KBM-7 (cell line): ENCODE measurements at places on chromosomes 12 and 14.
A peak's percentile ranks its signal among the peaks of the same experiment; 100 is the strongest.

GRCh38 chr12:127930122-127930521 lies 336.8 kb upstream of the TMEM132C start:
- no peak for DNase-seq

DNA sequence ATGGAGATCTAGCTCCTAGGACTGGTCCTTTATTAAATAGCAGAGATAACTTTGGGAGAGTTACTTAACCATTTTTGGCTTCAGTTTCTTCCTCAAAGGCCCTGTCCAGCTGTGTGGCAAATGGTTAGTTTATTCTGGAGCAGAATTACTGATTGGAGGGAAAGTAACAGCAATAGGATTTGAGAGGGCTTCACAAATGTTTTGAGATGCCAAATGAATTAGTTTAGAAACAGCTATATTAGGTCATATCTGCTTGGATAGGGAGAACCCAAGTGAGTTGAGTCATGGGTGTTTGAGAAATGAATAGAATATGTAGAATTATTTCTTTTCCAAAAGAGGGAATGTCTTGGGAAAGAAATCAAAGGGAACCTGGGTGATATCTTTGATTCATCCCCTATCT lies 17.5 kb downstream of the RASSF3 start:
- no peak for DNase-seq

DNA sequence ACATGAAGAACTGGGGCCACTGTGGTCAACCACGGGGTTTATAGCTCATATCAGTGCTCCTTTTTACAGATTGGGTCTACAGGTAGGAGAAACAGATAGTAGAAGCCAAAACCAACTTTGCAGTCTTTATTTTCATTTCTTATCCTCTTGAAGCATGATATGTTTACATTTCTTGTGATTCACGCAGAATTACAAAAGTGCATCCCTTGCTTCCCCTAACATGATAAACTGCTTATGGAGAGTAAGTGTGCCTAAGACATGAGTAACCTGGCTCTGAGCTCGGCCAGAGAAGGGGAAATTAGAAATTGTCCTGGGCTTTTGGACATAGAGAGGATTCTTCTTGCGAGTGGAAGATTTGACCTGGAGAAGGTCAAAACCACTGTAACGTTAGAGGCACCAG lies 18.4 kb downstream of the PWP1 start:
- no peak for DNase-seq

DNA sequence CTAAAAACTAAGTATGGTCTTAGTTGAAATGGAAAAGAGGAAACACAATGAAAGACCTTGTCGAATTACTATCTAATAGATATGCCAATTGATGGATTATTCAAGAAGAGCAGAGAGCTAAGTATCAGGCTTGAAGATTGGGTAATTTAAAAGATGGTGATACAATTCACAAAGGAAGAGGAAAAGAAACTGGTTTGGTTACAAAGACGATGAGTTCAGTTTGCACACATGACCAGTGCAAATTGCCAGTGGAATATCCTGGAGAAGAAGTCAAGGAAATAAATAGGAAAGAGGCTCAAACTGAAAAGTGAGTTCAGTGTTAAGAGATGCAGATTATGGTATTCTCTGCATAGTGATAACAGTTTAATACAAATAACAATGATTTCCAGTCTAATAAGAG lies 2.5 kb upstream of the RAP1B start:
- no peak for DNase-seq

DNA sequence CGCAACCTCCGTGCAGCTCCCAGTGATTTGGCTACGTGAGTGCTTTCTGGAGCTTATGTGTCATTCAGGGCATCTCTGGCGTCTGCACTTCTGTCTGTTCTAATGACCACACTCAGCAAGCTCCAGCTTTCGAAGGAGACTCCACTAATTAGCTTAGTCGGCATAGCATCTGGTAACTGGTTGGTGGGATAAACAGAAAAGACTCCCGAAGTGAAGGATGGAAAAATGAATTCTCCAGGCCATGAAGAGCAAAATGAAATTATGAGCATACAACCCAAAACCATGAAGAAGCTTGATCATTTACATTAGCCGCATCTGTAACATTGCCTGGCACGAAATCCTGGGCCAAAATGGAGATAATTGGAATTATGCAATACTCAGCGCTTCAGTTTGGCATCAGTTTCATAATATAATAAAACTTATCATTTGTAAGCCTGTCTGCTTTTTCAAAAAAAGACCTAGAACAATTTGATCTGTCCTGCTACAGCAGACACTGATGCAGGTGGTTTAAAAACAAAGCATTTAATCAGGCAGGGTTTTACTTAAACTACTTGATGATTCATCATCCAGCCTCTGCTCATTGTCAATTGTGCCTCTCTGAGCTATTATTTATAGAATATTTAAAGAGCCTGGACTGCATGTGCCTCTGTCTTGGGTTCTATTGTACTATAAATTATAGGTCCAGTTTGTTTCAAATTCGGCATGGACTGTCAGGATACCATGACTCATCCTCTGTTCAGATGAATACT lies 87.4 kb downstream of the SYT1 start:
- DNase-seq = no peak

- peak; percentile 96 for DNase-seq
Measured at GRCh38 chr12:123743002-123743401, 19.1 kb upstream of the DNAH10 start.

GRCh38 chr12:44369998-44370397 lies 506.1 kb downstream of the NELL2 start:
- no peak for DNase-seq

DNA sequence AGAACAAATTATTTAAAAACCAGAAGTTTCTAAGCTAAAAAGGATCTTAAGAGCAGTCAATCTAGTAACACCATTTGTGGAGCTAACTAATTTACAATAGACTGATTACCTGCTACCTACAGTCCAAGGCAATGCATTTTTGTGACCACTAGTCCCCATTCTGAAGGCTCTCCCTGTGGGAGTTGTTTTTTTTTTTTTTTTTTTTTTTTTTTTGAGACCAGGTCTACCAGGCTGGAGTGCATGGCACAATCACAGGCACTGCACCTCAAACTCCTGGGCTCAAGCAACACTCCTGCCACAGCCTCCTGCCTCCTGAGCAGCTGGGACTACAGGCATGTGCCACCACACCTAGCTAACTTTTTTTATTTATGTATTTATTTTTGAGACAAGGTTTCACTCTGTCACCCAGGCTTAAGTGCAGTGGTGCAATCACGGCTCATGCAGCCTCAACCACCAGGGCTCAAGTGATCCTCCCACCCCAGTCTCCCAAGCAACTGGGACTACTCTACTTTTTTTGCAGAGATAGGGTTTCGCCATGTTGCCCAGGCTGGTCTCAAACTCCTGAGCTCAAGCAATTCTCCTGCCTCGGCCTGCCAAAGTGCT lies 3.9 kb downstream of the GNPTAB start:
- DNase-seq = peak; percentile 50

DNA sequence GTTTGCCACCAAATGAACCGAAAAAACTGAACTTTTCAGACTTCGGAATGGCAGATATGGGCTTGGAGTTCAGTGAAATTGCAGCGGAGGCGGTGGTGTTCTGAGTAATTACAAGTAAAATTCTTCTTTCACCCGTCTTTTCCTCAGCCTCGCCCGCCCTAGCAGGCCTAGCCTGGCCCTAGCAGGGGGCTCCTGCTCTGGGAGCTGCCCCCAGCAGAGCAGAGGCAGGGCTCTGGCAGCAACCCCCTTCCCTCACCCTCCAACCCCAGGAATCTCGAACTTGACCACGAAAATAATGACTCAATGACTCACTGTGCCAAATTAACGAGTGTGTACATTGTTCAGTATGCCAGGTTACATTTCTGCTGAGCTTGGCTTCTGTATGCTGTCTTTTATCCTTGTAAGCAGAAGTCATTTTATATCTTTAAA lies 1.1 kb downstream of the PAPLN start:
- no peak for DNase-seq

DNA sequence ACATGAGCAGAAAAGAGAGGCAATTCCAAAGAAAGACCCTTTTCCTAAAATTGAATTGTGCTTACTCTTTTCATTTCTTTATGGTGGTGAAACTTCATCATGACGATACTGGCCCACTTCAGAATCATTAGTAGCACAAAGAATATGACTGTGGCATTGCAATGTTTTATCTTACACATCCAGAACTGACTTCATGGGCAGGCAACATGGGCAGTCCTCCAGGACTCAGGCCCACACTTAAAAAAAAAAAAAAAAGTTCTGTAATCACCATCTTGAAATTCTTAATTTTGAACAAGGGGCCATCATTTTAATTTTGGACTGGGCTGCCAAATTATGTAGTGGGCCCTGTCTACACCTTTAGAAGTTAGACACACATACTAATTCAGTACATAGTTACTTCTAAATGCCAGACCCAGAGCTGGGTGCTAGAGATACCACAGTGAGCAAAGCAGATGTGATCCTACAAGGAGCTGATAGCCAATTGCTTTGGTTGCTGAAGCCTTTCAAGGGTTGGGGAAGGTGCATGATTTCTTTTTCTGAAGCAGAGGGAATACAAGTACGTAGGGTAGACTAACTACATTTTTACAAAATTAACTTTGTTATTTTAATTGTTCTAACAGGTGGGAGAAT lies 35.2 kb downstream of the HELB start:
- DNase-seq = no peak

DNA sequence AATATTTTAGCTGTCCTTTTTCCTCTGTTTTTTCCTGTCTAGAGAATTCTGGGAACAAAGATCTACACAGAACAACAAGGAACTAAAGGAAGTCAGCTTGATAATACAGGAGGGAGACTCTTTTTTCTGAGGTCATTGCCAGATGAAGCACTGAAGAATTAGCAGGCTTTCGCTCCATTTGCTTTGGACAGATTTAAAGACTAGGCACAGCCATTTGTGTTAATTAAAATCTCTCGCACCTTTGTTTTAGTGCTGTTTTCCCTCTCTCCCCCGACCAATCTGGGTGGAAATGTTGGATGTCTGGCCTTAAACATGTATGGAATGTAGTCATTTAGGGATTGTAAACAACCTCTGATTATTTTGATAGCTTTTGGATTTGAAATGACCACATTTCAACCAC lies 9.6 kb upstream of the GPHN start:
- no peak for DNase-seq

DNA sequence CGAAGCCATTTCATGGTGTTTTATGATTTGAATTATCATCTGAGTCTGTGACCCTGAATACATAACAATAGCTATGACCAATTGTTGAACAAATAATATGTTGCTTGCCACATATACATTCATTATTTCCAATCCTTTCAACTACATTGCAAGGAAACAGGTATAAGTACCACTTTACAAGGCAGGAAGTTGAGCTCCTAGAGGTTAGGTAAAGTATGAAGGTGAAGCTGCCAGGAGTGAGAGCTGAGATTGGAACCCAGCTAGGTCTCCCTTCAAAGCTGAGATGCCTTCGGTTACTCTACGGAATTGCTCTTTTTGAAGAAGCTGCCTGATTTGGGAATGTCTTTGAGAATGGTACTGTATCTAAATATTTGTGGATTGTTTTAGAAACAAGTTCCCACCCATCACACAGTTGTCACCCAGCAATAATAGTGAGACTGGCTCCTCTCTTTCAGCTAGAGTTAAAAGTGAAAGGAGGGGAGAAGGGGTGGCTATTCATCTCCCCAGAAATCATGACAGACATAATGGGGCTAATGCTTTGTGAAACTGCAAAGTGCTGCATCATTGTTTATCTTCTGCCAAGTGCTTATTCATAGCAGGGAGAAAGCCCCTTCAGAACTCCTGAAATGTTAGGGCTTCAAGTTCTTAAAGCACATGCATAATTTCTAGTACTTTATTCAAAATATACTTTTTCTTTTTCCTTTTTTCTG lies 75.9 kb upstream of the AMIGO2 start:
- no peak for DNase-seq

GRCh38 chr12:81174664-81175063 lies 96.8 kb downstream of the ACSS3 start:
- no peak for DNase-seq

GRCh38 chr12:55707841-55708694 lies at the start of gene ITGA7:
ITGA7 (minus strand) TSS chr12:55707904; CDS start chr12:55707682, 222 bp downstream.
- DNase-seq = peak; percentile 34

DNA sequence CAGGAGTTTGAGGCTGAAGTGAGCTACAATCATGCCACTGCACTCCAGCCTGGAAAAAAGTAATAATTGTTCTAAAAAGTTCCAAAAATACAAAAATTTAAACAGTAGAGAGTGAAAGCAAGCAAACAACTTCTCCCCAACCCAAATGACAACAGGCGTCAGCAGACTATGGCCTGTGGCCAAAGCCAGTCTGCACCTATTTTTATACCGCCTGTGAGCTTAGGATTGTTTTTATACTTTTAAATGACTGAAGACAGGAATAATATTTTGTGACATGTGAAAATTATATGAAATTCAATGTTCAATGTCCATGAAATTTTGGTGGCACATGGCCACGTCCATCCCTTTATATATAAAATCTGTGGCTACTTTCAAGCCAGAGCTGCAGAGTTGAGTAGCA lies 48.2 kb upstream of the TMCC3 start:
- no peak for DNase-seq

DNA sequence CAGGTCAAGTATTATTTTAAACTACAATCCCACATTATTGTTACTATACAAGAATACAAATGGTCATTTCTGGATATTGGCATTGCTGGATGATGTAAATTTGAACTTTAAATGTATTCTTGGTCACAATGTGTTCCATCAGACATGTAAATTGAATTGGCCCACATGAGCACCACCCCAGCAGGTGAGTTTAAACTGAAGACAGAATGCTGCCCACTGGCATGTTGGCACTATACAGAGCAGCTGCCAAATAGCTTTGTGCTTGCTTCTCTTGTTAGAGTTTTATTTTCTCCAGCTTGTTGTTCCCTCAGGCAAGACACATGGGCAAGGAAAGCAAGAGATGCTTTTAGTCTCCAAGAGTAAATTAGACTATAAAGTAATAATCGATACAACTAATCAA lies 98.6 kb downstream of the C12orf50 start:
- no peak for DNase-seq

GRCh38 chr12:53726946-53727309 lies 324 bp downstream of the CALCOCO1 start:
- no peak for DNase-seq

GRCh38 chr14:100381395-100382105 lies 58.4 kb downstream of the SLC25A47 start:
- DNase-seq = no peak

DNA sequence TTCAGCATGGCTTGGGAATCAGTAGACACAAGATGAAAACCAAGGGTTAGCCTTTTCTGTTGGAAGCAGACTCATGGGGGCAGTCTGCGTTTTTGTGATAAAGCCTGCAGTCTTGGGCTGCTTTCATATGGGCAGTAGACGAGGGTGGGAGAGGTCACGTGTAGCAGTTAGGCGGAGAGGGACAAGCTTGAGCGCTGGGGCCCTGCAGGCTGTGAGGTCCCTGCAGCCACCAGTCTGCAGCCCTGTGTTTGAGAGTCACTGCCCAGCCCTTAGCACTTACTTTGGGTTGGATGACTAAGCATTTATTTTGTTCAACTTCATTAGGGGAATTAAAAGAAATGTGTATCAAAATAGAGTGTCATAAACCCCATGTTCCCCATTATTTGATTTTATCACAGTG lies 37.2 kb downstream of the EP400 start:
- no peak for DNase-seq
